EH (cell line): ENCODE measurements at places on chromosomes 6 and 20.

- DNase-seq: no peak
These were observed 603 bp upstream of the RAB23 start for GRCh38 chr6:57222743-57223077.

GRCh38 chr20:64219202-64219601 lies 36.3 kb upstream of the PCMTD2 start:
- peak; percentile 31 for DNase-seq

GRCh38 chr6:109527989-109528388 lies 45.0 kb upstream of the ZBTB24 start:
- no peak for DNase-seq

DNA sequence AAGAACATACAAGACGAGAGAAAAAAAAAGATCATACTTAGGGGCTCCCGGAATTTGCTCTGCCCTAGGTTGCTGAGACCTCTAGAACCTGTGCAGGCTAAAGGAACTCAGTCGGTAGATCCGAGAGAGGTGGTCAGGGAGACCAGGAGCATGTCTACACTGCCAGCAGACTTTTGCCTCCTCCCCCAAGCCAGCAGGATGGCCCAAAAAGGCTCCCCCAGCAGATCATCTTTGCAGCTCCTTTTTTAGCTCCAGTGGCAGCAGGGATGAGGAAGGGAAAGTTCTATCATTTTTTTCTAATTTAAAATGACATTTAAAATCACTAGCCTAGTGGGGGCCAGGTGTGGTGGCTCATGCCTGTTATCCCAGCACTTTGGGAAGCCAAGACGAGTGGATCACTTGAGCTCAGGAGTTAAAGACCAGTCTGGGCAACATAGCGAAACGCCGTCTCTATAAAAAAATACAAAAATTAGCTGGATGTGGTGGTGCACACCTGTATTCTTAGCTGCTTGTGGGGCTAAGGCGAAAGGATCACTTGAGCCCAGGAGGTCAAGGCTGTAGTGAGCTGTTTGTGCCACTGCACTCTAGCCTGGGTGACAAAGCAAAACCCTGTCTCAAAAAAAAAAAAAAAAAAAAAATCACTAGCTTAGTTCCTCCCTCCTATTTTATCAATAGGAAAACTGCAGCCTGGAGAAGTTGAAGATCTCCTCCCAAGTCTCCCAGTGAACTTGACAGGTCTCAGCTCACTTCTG lies 69.3 kb upstream of the MYL9 start:
- no peak for DNase-seq

DNA sequence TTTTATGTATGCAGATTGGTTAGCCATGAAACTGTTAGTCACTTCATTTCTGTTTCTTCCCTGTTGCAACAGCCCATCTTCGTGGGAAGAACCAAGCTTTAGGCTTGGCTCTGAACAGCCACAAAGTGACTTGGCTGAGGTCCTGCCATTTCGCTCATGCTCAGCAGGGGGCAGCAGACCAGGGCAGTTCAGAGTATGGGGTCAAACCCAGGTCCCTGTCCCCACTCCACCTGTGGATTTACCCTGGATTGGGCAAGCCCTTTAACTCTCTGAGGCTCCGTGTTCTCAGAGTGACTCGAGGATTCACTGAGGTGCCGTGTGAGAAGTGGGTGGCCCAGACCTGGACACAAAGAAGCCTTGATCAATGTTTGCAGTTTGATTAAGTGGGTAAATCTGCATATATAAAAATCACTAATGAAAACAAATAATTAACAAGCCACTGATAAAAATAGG lies 19.8 kb upstream of the MAP1LC3A start:
- peak; percentile 65 for DNase-seq

- DNase-seq: no peak
These were observed 72.0 kb downstream of the DACT2 start for GRCh38 chr6:168247443-168248147.

DNA sequence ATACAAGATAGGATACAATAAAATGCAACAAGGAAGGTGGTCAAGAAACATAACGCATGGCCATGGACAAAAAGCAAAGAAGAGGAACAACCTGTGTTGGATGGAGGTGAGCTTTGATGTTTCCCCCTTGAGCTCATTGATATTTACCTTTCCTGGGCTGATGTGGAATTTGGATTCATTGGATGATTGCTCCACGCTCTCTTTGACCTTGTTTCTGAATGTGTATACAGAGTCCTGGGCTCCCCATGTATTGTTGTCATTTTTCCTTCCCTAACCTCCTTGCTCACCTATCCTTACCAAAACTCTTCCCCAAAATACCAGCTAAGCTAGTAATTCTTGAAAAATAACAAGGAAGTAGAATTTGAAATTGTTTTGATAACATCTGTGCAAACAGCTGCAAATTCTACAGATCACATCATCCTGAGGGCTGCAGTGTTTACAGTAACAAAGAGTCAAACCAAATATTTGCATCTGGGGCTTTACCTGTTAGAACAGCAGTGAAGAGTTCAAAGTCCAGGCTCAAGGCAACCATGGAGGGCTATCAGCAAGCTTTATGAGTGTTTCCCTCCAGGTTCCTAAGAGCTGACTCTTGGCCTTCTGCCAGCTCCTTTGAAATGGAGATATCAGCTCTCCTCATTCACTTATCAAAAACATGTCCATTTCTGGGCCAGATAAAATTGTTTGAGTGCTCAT lies 214.3 kb upstream of the MARCKS start:
- peak; percentile 15 for DNase-seq

- DNase-seq: no peak
These were observed 78.9 kb downstream of the SULF2 start for GRCh38 chr20:47706345-47706744.

DNA sequence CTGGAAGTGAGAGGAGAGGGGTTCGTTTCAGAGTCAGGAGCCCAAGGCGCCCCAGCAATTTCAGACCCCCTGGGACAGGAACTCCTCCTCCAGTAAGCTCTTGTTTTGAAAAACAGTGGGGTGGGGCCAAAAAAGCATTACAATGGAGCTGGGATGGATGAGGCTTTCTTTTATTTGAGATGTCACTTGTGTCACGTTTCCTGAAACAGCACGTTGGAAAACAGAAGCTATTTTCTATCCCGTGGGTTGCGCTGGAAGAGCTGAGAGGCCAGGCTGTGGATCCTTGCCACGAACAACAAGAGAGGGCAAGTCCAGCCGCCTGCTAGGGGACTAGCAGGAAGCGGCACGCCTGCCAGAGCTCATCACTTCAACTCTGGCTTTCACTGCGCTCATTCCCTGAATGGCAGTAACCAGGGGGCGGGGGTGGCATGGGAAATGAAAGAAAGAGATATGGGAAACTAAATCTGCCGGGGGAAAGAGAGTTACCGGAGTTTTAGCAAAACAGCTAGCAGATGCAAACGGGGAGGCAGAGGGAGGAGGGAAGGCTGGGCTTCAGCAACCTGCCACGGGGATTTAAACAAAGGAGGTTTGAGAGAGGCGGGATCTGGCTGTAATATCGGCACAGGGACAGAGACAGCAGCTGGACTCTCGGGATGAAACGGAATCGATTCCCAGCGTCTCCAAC lies 34.6 kb downstream of the GCNT2 start:
- DNase-seq: peak; percentile 53

DNA sequence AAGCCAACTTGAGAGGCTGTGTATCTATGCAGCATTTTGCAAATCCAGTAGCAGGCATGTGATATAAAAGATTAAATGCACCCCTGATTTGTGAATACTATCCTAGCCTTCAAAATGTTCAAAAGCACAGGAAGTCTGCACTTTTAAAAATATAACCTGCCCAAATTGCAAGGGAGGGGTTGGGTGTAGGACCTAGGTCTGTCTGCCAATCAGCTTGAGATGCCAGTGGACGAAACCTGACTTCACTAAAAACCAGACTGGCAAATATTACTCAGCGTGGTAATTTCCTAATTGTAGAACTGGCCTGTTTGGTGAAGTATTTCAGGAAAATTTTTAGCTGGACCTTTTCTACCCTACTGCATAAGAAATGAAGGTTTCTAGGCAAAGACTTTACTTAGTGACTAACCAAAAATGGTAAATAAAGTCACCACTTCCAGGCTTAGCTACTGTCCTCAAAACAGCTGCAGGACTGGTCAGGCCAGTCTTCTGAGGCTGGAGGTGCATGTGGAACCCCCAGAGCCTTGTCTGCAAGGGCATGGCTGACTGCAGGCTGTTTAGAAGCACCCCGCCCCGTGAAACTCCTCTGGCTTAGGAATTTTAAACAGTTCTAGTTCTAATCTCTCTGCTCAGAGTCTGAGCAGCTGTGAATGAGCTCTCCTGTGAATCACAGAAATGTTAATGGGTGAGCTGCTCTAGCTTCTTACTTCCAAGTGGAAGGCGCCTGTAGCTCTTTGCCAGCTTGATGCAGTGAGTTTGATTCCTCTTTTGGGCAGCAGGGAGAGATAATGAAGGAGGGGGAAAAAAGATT lies 104.4 kb upstream of the ESR1 start:
- no peak for DNase-seq

- DNase-seq: no peak
These were observed 3.0 kb upstream of the ABCF1 start for GRCh38 chr6:30568245-30568644.

DNA sequence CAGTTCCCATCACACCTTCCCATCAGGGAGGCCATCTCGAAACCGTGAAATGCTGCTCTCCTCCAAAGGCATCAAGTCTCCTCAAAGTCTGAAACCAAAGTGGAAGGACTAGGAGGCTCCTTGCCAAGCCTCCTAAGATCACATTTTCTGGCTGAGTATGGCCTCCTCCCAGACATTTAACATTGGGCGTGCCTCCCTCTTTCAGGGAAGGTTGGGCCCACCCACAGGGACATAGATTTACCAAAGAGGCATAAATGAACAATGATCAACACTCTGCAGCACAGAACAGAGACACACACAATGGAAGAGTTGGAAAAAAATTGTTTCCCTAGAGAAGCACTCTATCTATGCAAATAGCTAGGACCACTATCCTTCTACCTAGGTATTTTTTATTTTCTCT lies 381.8 kb downstream of the MAFB start:
- no peak for DNase-seq

DNA sequence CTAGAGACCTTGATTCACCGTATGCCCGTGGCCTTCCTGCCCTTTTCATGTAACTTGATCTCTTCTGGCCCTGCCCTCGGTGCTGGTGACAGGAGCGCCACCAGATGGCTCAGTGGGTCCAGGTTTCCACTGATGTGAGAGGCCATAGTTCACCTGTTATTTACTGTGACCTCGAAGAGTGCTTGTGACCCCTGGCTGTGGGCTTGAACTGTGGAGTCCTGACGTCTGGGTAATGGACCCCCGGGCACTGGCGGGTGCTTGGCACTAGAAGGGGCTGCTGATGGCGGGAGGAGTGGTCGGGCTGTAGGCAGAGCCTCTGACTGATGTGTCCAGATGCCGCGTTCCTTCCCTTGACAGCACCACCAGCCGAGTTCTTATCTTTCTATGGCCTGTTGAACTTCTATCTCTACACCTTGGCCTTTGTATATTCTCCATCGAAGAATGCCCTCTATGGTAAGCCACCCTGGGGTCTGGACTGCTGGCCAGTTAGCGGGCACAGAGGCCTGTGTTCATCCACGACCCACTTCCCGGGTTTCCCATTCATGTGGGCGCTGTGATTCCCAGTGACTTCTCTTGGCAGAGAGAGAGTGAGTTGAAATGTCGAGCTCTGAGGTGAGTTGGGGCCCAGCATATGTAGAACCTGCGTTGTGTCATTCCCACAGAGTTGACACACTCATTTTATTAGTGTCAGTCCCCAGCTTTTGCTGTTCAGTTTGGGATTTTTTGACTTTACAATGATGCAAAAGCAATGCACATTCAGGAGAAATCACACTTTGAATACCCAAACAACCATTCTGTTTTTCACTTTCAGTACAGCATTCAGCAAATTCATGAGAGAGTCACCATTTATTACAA lies 14.9 kb downstream of the DYNLT1 start:
- DNase-seq: no peak

DNA sequence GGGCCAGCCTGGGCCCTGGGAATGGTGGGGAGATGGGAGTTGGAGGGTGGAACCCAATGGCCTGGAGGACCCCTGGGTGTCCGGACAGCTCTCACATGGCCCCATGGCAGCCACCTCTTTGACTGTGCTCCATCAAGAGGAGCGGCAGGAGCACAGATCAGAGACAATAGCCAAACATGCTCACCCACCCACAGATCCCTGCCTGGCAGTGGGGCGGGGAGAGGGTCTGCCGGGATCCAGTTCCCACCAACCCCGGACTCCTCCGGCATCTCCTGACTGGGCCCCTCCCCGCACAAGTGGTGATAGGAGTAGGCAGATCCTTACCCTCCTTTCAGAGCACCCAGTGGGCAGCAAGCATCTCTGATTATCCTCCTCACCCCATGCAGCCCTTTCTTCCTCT lies 31.9 kb upstream of the MRPS18A start:
- no peak for DNase-seq

DNA sequence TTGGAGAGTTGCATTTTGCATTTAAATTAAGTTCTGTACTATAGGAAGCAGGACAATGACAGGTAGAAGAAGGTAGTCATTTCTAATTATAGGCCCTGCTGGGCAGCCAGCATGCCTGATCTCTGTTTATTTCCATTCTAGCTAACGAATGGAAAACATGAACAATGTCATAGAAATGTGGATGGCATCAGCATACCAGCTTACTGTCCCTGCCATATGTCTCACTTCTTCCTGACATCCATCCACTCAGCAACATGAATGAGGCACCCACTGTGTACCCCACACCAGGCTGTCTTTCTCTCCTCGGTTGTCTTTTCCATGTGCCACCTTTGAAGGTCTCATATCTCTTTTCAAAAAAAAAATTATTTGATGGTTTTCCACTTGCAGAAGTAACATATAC lies 11.1 kb downstream of the ADTRP start:
- DNase-seq: peak; percentile 30

GRCh38 chr6:170439366-170440361 lies 113.4 kb downstream of the PSMB1 start:
- DNase-seq: peak; percentile 73

DNA sequence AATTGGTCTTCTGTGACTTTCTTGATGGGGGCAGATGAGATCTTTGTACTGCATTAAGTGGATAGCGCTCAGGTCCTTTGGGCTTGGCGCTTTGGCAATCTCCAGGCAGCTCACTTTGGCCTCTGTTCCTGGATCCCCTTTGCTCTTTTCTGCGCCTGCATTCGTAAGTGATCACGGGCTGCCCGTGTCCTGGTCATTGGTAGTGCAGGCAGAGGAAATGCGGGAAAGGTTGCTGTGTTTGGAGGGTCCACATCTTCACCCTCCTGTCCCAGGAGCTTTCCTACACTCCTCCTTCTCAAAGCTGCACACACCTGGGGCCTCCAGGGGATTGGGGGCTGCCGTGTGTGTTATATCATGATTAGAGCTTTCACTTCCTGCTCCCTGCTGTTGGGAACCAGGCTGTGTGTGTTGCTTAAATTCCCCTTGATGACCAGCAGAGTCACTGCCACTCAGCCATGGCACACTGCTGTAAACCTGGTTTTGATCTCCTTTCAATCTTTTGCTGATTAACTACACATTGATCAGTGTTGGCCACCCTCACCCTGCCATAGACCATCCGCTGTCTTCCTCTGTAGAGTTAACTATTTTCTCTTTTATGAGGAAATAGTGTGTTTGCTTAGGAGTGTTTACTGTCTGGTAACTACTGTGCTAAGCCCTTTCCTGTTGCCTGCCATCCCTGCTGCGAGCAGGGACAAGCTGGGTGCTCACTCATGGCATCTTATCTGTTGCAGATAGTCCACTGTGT lies 13.0 kb upstream of the SNHG17 start:
- DNase-seq: no peak

GRCh38 chr6:3603340-3604130 lies 146.7 kb upstream of the SLC22A23 start:
- peak; percentile 47 for DNase-seq
